Nephron progenitor cell (in vitro differentiated cells): ENCODE measurements at places on chromosomes 13 and 19.

DNA sequence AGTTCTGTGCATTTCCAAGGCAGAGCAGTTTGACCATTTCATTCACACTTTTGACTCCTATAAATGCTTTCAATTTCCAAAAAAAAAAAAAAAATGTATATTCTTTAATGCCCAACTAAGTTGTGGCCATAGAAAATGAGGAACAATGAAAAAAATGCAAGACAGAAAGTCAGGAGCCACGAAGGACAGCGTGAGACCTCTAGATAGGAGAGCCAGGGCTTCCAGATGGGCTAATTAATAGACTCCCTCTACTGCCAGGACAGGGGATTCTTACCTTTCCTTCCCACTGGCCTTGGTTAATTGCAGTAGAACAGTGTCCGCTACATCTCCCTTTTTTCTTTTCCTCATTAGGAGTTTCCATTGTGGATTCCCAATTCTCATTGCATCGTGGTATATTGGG is 8.6 kb downstream of the FPR3 start:
- DNase-seq = no peak

DNA sequence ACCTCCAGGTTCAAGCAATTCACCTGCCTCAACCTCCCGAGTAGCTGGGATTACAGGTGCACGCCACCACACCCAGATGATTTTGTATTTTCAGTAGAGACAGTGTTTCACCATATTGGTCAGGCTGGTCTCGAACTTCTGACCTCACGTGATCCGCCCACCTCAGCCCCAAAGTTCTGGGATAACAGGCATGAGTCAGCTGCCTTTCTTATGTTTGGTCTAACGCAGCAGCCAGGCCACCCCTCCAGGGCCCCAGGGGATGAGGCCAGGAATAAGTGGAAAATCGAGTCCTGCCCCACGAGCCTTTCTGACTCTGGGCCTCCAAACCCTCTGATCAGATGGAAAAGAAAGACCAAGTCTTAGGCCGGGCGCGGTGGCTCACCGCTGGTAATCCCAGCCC is 44.5 kb downstream of the CERS4 start:
- DNase-seq = no peak

DNA sequence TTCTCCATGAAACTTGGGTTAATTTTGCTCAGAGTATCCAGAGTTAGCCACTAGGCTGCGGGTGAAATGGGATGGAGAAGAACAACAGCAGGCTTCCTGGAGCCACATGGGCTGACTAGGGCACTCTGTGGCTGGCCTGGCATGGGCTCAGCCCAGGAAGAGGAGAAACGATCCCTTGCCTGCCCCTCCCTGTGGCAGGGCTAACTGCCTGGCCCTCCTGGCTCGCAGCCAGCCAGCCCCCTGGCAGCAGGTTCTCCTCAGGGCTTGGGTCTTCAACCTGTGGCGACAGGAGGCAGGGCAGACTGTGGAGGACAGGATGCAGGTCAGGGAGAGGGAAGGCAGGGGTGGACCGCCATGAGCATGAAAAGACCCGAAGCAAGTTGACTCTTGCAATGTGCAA is 78.7 kb upstream of the GPR183 start:
- no peak for DNase-seq

- no peak for DNase-seq
These were observed 1344.9 kb downstream of the UQCRFS1 start for GRCh38 chr19:27868007-27868406.

- DNase-seq = no peak
These were observed 22.9 kb downstream of the CYP4F2 start for GRCh38 chr19:15874821-15875474.

DNA sequence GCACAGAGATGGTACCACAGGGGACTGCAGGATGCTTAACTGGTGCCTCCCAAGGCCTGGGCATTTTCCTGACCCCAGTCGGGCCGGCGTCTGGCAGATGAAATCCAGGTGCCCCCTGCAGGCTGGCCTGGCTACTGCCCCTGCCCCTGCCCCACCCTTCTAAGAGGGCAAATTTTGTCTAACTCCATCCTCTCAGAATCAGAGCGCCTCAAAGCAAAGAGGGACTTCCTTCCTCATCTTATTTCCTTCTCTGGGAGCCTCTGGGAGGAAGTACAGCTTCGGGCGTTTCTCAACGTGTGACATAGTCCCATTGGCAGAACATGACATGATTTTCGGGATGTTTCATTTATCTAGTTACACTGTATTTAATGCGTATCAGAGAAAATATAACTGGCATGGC is 2.7 kb downstream of the PRKACA start:
- peak; percentile 36 for DNase-seq

- DNase-seq = no peak
These were observed 131.3 kb downstream of the LACC1 start for GRCh38 chr13:44011036-44011435.
